NCI-H1417 treated with DMSO at 0.1 percent for 48 hours (cell line): ENCODE measurements at places on chromosomes 16 and 17.

DNA sequence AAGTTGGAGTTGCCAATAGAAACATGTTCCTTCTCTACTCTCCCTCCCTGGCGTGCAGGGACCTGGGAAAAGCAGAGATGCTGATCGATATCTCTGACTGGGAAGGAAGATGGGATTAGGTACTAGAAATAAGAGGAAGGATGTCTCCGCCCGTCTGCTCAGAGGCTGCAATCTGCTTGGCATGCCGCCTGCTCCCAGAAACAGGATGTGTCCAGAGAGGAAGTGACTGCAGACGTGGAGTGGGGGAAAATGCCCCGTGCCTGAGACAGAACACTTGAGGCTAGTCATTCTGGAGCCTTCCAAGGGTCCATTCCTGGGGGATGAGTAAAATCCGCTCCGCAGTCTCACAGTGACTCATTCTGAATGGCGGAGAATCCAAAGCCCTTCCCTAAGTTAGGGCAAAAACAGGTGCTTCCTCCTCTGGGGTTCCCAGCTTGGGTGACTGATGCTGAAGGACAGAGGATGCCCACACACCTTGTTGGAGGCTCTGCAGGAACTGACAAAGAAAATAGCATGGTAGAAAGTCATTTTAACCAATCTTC lies 45.0 kb upstream of the SMURF2 start:
- no peak for DNase-seq

- no peak for DNase-seq
Measured at GRCh38 chr16:56262148-56262547, 70.9 kb downstream of the GNAO1 start.

DNA sequence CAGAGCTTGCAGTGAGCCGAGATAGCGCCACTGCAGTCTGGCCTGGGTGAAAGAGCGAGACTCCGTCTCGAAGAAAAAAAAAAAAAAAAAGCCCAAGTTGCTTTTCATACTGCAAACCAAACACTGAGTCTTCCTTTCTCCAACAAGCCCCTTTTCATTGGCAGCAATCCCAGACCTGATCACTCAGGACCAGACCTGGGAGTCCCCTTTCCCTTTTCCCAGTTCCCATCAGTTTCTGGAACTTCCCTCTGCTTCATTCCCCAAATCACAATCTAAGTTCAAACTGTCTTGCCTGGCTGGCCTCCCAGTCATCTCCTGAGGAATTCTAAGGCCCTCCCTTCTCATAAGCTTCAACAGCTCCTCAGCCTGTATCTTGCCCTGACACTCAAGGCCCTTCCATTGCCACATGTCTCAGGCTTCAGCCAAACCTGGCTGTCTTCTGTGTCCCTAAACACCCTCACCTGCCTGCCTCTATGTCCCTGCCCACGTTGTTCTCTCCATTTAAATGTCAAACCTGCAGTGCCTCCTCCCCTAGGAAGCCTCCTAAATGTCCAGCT lies 11.8 kb upstream of the PHF12 start:
- DNase-seq = no peak

DNA sequence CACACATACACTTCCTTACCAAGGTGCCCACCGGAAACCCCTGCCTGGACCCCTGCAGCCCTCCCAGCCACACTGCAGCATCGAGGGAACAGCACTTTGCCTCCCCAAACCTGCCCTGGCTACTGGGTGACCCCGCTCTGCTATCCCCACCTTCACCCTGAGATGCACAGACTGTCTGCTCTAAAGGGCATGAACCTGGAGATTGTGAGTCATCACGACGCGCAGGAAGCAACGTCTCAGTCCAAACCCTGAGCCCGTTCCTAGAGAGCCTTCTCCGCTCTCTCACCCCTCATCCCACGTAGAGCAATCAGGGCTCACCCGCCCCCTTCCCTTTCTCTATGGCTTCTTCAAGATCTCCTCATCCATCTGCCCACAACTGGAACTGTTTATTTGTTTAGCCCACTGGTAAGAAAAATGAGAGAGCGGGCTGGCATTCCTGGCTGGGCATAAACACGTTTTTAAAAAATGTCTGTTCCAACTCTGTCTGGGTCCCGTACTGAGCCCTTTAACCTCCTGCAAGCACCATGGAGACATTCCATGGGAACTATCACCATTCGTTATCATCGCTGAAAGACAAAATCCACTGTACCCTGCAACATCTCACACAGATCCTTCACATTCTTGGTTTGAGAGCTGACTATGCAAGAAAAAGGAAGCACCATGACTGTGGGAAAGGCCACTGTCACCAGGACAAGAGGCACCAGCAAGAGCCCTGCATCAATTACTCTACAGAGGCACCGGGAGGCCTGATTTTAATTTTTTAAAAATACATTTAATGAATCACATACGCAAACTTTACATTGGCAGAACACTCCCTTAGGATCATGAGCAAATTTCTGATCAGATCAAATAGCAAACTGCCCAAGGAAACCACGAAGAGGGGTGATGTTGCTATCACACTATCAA lies 28.2 kb downstream of the ZFHX3 start:
- no peak for DNase-seq

DNA sequence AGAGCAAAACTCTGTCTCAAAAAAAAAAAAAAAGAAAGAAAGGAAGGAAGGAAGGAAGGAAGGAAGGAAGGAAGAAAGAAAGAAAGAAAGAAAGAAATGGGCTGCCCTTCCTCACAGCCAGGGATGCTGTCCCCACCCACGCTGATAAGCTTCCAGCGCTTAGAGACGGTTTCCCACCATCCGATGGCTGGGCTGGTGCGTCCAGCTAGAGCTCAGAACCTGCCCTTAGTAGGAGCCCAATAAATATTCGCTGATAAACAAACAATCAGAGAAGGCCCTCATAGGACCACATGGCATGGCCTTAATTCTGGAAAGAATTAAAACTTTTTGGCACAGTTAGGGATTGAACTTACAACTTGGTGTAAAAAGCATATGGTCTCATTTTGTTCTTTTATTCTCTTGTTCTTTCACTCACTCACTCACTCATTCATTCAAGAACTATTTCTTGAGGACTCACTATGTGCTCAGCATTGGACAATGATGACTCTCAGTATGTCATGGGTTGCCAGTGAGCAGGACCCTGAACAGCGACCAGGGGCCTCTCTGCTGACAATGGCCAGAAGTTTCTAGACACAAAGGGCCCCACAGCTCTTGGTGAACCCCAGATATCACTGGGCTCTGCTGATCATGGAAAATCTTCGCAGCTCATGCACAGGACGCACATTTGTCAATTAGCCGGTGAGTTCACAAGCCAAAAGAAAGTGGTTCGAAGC lies 32.5 kb upstream of the TNRC6C start:
- DNase-seq = no peak

GRCh38 chr16:7555459-7555858 lies 222.8 kb downstream of the RBFOX1 start:
- no peak for DNase-seq
